Cardiac septum (tissue), 1 donor: ENCODE measurements at places on chromosomes 13 and 19.

GRCh38 chr19:1283207-1283916 lies 2.3 kb upstream of the EFNA2 start:
- DNase-seq = no peak

DNA sequence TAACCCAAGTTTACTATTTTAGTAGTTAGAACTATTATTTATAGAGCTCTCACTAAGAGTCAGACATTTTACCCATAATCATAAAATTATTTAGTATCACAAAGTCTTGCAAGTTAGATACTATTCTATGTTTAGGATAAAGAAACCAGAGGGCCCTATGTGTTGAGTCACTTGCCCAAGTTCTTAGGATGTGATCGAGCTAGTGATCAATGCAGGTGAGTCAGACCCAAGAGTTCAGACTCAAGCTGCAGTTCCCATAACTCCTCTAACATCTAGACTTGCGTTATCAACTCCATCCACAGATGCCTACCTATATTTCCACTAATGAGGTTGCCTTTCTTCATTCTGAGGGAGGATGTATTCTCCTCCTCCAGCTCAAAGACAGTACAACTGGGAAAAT lies 53.8 kb downstream of the DACH1 start:
- no peak for DNase-seq

DNA sequence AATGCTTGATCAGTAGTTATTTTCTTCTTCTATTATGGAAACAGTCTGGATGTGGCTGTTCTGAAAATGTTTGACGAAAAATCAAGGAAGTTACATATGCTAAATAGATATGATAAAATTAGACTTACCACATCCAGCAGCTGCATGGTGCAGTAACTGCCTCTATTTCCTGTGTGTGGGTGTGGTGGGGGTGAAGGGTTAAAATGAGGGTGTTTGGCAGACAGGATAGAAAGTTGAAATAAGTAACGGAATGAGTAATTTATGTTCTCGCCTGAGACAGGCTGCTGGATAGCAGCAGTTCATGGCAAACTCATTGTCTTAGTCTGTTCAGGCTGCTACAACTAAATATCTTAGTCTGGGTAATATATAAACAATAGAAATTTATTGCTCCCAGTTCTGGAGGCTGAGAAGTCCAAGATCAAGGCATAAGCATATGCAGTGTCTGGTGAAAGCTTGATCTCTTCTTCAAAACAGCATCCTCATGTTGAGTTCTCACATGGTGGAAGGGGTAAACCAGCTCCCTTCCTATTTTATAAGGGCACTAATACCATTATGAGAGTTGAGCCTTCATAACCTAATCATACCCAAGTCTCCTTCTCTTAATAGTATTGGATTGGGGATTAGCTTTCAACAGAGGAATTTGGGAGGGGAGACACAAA lies 1248.9 kb downstream of the SLITRK5 start:
- DNase-seq = no peak

GRCh38 chr13:111342721-111343120 lies 22.3 kb downstream of the TEX29 start:
- peak; percentile 64 for DNase-seq

- DNase-seq = no peak
Measured at GRCh38 chr19:14072535-14073260, at the start of gene MISP3. MISP3 (plus strand) TSS chr19:14072786; CDS start chr19:14073310, 524 bp downstream.

DNA sequence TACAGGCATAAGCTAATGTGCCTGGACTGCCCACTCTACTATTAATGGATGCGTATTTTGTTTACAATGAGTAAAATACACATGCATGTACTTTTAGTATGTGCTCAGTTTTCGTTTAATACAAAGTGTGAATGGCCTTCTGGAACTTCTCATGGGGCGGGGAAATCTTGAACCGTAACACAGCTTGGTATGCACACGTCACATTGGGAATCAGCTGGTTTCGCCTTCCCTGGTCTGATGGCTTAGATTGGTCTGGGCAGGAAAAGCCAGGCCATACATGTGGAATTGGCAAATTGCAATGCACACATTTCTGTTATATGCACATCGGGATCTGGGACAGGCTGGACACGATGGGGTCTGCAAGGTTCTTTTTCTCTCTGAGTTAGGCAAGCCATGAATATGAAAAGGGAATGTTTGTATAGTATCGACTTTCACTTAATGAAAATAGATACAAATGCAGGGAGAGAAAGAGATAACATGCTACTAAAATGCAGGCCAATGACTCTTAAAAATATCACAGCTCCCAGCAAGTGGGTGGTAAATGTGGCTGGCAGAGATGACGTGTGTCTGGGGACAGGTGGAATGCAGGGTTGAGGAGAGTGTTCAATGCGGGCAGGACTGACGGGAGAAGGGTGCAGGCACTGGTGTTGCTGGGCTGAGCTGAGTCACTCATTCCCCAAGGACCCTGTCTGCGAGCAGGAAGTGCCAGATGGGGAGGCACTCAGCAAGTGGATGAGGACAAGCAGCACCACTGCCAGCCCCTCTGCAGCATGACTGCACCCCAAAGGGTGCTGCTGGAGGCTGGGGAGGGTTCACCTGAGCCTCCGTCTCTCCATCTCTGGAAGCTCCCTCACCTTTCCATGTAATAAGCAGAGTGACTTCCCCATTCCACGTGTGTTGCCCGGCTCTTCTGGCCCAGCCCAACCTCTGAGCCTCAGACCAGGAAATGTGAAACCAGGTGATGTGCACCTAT lies 204.0 kb upstream of the GPR12 start:
- no peak for DNase-seq

DNA sequence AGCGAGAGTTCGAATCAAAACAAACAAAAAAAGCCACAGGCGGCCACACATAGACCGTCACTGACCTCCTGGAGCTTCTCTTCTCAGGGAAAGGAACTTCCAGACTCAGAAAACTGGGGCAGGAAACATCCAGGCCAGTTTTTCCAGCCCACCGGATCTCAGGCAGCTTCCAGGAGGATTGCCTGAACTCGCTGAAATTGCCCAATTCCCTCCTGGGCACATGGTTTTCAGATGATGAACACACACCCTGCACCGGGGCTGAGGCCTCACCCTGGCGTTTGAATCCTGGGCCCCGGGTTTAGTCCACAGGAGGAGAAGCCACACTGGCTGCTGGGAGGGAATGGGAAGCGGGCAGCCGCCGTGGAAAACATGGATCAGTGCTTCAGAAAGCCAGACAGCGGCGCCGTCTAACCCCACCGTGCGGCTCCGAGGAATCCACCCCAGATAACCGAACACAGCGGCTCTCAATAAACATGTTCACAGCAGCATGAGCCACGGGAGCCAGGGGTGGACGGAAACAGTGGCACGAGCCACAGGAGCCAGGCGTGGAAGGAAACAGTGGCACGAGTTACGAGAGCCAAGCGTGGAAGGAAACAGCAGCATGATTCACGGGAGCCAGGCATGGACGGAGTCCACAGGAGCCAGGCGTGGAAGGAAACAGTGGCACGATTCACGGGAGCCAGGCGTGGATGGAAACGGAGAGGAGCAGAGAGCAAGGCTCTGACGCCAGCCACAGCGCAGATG lies 18.2 kb upstream of the PTBP1 start:
- DNase-seq = no peak

DNA sequence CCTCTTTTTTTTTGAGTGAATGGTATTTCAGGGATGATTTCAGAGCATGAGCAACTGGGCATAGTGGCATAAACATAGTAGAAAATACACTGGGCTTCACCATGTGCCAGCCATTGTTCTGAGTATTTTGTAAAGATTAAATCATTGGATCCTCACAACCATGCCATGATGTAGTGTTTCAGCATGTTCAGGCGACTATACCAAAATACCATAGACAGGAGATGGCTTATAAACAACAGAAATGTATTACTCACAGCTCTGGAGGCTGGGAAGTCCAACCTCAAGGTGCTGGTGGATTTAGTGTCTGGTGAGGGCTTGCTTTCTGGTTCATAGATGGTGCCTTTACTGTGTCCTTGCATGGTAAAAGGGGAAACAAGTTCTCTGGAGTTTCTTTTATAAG lies 101.5 kb upstream of the KL start:
- no peak for DNase-seq

DNA sequence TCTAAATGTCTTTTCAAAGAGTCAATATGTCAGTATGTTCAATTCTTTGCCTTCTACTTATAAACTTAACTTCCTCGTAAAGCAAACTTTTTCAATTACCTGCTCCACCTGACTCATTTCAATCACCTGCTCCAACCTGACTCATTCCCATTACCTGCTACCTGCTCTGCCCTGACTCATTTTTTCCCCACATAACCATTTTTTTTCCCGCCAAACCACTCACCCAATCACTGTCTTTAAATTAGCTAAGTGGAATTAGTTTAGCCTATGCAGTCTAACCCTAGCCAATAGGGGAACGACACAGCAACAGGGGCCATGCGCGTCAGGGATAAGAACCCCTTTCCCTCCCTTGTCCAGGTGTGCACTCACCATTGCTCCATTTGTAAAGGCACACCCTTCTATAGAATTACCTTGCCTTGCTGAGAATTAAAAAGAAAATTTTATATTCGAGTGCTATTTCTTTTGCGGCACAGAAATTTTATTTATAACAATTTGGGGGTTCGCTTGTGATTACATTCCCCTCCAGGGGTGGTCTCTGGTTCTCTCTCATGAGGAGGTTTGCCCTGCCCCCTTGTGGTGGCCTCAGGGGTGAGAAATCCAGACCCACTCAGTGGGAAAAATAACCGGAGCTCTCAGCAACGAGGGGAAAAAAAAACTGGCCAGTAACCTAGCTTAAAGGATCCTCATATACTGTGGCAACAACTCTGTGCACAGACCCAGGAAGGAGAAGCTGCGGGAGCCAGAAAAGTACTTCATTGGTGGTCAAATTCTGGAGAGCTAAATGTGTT lies 193.1 kb downstream of the ZNF486 start:
- DNase-seq = no peak

DNA sequence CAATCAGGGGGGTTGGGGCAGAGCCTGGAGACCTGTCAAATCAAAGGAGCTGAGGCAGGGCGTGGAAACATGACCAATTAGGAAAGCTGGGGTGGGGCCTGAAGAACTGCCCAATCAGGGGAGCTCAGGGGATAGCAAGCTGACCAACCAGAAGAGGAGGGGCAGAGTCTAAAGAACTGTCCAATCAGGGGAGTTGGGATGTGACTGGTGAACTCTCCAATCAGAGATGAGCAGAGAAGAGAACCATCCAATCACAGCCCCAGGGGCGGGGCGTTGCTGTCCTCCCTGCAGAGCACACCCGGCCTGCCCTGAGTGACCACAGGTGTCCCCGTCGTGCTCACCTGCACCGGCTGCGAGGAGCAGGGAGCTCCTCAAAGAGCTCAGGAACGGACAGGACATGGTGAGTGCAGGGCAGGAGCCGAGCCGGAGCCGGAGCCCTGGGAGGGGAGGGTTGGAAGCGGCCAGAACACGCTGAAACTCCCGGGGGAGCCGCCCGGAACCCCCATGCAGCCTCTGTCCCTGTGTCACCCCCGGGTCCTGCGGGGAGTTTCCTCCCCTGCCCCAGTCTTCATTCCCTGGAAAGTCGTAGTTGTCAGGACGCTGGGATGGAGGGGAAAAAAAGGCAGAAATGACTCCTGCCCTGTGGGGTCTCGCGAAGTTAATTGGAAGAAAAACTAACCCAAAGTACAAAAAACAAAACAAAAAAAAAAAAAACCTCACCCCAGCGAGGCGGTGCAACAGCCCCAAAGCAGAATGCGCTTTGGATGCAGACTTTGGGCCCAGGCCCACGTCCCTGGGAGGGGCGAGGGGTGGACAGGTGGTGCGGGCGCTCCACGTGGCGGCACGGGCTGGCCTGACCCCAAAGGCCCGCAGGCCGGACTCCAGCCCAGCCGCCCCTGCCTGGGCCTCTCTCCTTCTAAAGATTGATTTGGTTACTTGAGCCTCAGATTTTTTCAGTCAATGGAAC lies at the start of gene ZNF556:
Gene ZNF556 (plus strand): TSS at position 311 of the 967 bp plus-strand sequence. CDS start 87 bp downstream, at position 398.
- no peak for DNase-seq

GRCh38 chr19:16519230-16519687 lies 23.0 kb downstream of the CHERP start:
- DNase-seq = no peak

- DNase-seq = no peak
Measured at GRCh38 chr13:33070713-33071112, 54.5 kb downstream of the KL start.

DNA sequence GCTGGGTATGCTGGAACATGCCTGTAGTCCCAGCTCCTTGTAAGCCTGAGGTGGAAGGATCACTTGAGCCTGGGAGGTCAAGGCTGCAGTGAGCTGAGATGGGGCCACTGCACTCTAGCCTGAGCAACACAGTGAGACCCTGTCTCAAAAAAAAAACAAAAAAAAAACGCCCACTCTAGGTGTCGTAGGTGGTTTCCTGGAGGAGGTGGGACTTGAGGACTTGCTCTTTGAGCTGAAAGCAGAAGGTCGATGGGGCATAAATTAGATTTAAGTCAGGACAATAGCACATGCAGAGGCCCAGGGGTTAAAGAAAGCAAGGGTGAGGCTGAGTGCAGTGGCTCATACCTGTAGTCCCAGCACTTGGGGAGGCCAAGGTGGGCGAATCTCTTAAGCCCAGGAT lies 12.9 kb upstream of the ILF3 start:
- no peak for DNase-seq

DNA sequence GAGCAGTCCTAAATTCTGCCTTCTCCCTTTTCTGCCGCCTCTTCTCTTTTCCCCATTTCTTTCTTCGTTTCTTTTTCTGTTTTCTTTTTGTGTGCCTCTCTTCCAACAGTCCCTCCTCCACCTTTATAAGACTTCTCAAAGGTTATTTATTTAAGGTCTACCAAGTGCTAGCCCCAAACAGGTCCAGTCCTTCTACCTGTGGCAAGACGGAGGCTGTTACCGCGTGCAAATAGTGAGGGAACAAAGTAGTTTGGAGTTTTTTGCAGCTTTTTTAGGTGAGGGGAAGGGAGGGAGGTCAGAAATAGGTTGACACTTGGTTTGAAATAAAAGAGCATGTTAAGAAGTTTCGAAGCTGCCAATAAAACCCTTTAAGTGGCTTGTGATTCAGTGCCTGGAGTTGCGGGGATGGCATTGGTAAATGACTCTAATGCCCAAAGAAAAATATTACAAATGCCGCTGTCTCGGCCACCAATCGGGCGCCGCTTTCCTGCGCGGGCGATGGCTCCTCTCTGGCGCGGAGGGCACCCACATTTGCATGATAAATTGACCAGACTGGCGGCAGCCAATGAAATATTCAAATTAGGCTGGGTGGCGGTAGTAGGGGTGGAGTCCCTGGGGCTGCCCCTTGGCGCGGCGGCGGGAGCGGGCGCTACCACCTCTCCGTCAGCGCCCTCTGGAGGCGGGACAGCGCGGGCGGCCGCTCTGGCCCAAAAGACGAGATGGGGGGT lies 7.5 kb upstream of the TSHZ3 start:
- peak; percentile 19 for DNase-seq

GRCh38 chr19:1214299-1214861 lies 8.8 kb downstream of the STK11 start:
- no peak for DNase-seq

- DNase-seq = no peak
Measured at GRCh38 chr19:4639531-4640246, 373 bp downstream of the TNFAIP8L1 start.

- DNase-seq = no peak
Measured at GRCh38 chr19:47740866-47741519, 4.4 kb upstream of the NOP53 start.

DNA sequence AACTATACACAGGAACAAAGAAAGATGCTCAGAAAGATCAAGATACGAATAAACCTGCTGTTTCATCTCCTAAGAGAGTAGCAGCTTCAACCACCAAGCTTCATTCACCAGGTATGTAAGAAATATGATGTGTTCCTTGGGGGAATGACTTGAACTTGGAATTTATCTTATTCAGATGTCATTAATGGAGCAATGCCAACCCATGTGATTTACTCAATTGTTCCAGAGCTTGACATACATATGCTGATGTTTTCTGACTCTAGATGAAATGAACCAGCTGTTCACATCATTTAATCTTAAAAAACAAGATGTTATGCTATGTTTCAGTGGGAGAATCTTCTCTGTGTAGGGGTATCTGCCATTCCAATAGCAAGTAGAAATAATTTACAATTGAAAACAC lies 270.9 kb downstream of the SLC7A1 start:
- no peak for DNase-seq
